ENCODE measurements at places on chromosomes 6 and 20.

DNA sequence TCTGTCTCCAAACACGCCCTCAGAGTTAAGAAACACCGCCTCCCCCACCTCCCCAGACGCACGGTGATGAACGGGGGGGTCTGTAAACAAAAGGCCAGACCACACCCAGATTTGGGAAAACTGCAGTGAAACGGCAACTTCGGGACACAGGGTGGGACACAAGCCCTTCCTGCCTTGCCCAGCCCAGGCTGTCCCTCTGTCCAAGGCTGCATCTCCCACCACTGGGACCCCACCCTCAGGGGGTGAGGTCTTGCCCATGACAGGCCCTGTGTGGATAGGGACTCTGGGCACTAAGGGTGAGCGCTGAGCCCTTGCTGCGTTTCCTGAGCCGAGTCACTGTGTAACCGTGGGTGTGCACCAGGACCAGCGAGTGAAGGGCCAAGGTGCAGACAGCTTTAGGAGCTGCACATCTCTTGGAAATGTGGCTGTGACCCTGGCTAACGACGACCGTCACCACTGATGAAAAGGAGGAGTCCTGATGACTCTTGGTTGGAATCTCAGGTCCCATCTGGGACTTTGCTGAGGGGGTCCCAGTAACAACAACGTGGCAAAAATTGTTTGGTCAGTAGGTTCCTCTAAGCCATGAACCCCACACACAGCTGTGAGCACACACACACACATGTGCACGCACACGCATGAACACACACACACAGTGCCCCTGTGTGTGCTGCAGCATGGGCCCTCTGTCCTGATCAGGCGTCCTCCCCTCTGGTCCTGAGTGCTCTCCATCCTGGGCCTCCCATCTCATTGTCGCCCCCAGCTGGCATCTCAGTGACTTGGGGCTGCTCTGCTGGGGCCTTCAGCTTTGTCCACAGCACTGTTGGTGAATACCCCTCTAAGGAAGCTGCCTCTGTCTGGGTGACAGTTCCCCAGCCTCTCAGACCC, 100.6 kb downstream of the RAMACL start:
- DNase-seq = no peak

DNA sequence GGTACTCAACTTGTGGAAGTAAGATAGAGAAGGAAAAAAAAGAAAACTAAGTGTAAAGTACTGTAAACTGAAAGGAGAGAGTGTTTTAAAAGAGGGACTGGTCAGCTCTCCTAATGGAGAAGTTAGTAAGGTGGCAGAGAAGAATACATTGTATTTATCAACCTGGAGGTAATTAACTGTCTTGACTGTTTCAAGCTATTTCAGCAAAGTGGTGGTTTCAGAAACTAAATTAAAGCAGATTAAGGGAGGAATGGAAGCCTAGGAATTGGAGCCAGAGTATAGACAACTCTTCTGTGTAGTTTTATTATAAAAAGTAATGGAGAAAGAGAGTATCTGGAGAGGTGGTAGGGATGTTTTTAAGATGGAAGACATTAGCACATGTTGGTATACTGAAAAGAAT, 2.7 kb upstream of the PHF10 start:
- DNase-seq = no peak

DNA sequence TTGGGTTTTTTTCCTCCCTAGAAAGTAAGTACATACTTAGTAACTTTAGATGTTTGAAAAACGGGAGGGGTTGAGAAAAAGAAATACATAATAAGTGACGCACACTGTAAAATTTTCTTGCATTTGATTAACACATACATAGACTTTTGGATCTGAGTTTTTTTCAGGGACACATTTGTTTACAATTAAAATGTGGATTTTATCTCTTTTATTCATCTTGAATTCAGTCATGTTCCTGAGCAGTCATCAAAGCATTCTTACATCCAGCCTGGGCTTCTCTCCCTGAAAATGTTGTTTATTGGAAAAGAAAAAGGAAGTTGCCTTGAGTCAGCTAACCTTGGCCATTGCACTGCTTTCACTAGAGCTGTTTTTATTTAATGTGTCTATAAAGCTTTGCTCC, 8.7 kb upstream of the RPP40 start:
- peak; percentile 9 for DNase-seq

DNA sequence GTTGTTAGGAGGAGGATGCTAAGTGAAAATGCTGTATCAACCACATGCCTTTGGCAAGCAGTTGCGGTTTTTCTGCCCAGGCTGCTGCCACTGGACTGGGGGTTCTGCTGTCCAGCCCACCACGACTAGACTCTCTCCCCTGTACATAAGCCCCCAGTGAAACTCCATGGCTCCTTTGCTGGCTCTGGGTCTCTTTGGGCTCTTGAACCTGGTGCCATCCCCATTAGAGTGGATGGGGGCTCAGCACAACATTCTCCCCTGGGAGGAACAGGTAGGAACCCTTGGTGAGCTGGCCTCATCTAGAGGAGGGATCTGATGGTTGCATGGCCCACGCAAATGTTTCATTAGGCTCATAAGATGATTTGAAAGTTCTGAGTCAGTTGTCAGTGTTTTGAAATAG, 204.8 kb upstream of the KCNG1 start:
- no peak for DNase-seq

- peak; percentile 52 for DNase-seq
These were observed 91.0 kb downstream of the TCP11 start for GRCh38 chr6:35049900-35050756.

- DNase-seq = no peak
These were observed 72.7 kb downstream of the SOX4 start for GRCh38 chr6:21666201-21666691.

- DNase-seq = no peak
These were observed 173.0 kb downstream of the GMDS start for GRCh38 chr6:2072453-2072852.

- no peak for DNase-seq
These were observed 5.5 kb upstream of the CTCFL start for GRCh38 chr20:57530327-57530981.

DNA sequence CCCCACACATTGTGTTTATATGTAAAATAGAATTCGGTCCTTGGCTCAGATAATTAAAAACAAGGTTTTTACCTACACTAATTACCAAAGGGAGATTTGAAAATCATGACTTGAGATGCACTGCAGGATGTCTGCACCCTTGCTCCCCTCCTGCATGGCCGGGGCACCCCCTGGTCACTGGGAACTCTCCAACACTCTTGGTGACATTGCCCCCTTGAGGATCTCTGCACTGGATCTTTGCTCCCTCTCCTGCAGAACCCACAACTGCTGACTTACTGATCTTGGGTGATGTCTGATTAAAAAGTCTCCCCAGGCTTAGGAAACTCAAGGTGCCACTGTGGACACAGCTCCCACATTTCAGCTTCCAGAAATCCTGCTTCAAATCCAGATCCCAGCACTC, 17.1 kb upstream of the CSNK2A1 start:
- no peak for DNase-seq

GRCh38 chr20:19382386-19383340, 170.2 kb downstream of the SLC24A3 start:
- DNase-seq = no peak

DNA sequence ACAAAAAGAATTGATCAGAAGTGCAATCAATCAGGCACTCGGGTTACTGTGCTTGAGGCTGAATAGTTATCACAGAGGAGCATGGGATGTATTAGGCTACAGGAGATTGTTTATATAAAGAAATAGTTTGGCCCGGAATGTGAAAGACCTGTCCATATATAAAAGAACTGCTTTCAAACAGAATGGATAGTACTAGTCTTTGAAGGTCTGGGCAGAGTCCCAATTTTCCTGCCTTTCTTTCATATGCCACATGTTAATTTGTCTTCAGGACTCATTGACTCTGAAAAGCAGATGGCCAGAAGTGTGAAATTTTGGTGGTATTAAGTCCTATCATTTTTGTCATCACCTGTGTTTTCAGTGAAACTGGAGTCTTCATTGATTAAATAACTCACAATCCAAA, 314.5 kb downstream of the EYA4 start:
- no peak for DNase-seq

DNA sequence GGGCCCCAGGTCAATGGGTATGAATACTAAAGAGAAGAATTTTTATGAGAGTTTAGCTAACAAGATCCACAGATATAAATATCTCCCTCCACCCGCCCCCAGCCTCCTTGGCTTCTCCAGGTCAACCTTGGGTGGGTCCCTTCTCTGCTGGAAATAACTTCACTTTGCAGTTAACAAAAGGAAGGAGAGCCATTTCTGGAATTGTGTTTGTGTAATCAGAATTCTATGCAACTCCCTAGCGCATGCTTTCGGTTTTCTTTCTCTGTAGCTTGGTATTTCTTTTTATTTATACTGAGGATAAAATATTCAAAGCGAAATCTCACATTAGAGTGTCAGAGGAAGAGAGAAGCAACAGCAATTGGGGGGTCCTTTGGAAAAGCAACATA, 27.1 kb downstream of the RIPOR2 start:
- no peak for DNase-seq

- no peak for DNase-seq
These were observed 15.8 kb upstream of the PLCB4 start for GRCh38 chr20:9053108-9053507.

- peak; percentile 43 for DNase-seq
These were observed 58.7 kb downstream of the VAPB start for GRCh38 chr20:58447511-58448391.

DNA sequence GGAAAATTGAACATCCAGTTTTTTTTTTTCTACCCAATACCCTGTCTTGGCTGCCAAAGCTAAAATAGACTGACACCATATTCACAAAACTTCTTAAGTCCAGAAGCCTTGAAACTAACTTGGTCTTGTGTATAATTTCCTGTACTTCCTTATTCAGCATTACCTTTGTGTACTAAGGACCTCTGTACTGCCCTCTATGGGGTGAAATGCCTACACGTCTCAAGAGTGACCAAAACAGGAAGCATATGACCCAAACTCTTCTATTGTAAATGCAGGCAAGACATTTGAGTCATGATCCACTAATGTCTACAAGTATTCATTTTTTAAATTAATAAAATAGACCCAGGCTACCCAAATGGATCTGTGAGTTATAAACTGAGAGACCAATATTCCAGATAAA, 50.4 kb downstream of the HMGCLL1 start:
- peak; percentile 13 for DNase-seq

- no peak for DNase-seq
These were observed 76.1 kb downstream of the SLC22A3 start for GRCh38 chr6:160424256-160424655.

DNA sequence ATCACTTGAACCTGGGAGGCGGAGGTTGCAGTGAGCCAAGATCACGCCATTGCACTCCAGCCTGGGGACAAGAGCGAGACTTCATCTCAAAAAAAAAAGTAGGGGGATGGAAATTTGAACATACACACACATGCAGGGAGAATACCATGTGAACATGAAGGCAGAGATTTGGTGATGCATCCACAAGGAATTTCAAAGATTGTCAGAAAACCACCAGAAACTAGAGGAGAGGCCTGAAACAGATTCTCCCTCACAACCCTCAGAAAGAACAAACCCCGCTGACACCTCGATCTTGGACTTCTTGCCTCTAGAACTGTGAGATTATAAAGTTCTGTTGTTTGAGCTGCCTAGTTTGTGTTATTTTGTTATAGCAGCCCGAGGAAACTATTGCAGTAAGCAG, 125.5 kb downstream of the GPX5 start:
- no peak for DNase-seq

DNA sequence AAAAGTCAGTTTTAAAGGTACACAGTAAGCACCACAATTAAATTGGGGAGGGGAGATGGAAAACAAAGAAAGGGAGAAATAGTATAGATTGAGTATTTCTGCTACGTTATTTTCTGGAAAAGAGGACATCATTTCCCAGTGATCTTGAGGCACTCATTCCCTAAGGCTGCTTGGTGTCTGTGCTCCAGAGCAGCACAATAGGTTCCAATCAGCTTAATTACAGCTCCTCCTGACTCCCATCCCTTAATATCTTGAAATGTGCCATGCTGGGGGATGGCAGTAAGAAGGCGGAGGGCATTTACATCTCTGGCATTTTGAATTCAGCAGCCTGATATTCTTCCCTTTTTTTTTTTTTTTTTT, 39.5 kb upstream of the BEND3 start:
- DNase-seq = no peak

GRCh38 chr6:44275749-44276648, 5.7 kb downstream of the TMEM151B start:
- DNase-seq = no peak

DNA sequence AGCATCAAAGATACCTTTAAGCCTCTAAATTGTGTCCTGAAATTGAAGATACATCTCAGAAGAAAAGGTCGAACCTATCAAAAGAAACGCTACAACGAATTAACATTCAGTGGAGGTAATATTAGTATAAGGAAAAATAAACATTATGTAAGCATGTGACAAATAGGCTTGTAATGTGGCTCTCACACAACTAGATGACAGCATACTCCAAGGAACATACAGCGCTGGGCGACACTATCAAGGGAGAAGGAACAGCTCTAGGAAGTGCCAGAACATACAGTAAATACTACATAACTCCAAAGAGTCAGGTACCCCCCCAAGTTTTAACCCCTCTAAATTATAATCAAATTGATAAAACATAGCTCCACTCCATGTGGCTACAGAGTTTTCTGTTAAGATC, 103.5 kb downstream of the LAMP5 start:
- DNase-seq = peak; percentile 41

DNA sequence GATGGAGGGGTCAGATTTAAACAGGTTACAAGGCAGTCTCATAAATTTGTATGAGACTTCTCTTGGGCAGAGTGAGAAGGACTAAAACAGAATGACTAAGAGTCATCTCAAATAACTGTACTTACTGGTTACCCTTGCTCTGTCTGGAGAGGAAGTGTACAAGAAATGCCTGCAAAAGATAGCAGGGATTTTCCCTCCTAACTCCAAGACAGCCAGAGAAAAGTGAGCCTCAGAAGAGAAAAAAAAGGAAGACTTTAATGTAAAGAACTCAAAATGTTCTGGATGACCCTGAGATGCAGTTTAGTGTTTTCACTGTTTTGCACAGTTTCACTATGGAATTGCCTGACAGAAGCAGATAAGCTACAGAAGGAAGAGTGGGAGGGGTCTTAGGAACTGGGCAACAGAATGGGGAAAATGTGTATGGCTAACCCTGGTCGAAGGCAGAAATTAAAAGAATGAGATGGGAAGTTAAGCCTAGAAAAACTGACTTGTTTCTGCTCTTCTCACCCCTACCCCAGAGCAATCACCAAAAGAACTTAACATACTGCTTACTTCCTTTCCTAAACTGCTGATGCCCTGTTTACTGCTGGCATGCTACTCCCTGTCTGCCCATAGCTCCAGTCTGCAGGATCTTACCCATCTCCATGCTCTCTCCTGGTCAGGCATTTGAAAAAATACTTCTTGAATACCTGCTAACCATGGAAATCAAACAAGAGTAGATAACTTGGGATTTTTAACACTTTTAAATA, 98.1 kb upstream of the MARCKS start:
- peak; percentile 57 for DNase-seq

DNA sequence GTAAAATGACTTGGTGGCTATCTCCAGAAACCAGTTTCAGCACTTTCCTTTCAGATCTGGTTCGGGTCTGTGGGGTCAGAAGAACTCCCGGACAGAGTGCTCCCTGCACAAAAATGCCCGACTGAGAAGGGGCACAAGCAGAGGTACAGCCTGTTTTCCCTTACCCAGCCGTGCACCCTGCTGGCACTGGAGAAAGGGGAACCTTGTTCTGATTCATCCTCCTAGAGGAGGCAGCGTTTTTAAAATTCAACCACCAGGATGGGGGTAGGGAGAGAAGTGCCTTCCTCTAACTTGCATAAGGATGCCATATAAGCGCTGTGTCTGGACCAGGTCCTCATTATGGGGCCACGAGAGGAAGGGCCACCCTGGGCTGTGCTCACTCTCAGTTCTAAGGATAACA, 17.6 kb downstream of the RIMS4 start:
- DNase-seq = peak; percentile 8

Measured in inflammatory macrophage (primary cell).